ENCODE measurements at places on chromosomes 13 and 19.

DNA sequence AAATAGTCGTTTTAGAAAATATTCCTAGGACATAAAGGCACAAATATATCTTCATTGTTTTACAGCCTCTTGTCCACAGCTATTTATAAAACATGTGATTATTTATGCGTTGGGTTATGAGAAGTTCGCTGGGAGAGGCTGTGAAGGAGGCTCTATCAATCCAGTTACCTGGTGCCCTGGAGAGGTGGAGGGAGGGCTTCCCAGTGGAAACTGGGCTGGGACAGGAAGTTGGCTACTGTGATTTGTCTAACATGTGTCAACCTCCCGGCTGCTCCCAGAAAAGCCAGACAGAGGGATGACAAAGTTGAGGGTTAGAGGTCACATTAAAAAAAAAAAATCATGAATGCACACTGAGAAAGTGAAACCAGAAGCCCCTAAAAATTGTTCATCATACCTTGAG lies 346.5 kb downstream of the ZNF536 start:
- no peak for DNase-seq

GRCh38 chr13:22126433-22127021 lies 455.7 kb downstream of the FGF9 start:
- DNase-seq = no peak

- DNase-seq = no peak
Observed at GRCh38 chr19:10998666-10999065, 37.8 kb downstream of the SMARCA4 start.

DNA sequence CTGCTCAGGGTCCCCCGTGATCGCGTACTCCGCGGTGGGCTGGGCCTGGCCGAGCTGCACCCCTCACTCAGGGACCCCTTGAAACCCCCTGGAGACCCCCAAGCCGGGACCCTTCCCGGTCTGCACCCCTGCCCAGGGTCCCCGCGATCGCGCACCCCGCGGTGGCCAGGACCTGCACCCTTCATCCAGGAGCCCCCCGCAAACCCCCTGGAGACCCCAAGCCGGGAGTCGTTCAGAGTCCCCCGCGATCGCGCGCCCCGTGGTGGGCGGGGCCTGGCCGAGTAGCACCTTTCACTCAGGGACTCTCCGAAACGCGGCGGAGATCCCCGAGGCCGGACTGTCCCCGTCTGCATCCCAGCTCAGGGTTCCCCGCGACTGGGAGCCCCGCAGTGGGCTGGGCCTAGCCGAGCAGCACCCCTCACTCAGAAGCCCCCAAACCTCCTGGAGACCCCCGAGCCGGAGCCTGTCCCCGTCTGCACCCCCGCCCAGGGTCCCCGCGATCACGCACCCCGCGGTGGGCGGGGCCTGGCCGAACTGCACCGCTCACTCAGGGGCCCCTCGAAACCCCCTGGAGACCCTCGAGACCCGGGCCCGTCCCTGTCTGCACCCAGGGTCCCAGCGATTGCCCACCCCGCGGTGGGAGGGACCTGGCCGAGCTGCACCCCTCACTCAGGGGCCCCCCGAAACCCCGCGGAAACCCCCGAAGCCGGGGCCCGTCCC lies 748 bp downstream of the LMNB2 start:
- DNase-seq = peak; percentile 38

GRCh38 chr19:38250821-38251563 lies 5.2 kb downstream of the PPP1R14A start:
- DNase-seq = no peak

GRCh38 chr19:34430738-34431625 lies 2.8 kb downstream of the UBA2 start:
- DNase-seq = peak; percentile 6

DNA sequence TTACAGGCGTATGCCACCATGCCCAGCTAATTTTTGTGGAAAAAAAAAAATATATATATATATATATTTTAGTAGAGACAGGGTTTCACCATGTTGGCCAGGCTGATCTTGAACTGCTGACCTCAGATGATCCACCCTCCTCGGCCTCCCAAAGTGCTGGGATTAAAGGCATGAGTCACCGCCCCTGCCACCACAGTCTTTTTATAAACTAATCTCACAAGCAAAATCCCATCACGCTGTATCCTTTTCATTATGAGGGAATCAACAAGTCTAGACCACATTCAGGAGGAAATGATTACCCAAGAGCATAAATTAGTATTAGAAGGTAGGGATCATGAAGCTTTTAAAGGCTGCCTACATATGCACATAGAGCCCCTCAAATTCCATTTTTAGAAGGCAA lies 210.6 kb upstream of the NBEA start:
- DNase-seq = no peak

DNA sequence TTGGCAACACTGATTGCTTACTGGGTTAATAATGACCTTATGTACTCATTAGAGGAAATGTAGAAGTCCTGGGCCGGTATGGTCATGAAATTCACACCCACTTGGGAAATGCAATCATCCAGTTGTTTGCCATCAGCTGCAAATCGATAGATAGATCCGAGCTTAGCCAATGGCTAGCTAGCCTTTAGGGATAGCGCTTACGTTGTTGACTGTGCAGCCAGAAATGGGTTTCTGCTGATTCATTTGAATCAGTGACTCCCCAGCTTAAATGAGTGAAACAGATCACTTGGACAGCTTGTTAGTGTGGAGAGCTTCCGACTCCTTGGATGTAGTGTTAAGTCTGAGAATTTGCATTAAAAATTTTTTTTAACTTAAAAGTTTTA lies 11.8 kb downstream of the IL17D start:
- no peak for DNase-seq

DNA sequence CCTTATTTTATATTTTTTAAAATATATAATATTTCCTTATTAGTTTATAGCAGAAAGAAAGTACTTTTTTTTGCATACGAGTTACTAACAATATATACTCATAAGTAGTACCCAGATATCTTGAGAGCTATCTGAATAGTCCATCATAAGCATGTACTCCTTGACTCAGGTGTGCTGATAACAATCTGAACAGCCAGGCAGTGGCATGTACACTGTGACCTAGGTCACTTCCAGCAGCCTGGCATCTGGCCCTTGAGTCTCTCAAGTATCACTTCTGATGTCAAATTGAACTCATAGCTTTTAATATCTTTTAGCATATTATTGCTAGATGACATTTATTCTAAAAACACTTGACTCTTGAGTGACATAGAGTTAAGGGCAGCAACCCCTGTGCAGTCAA lies 1576.7 kb downstream of the SLITRK1 start:
- DNase-seq = no peak

DNA sequence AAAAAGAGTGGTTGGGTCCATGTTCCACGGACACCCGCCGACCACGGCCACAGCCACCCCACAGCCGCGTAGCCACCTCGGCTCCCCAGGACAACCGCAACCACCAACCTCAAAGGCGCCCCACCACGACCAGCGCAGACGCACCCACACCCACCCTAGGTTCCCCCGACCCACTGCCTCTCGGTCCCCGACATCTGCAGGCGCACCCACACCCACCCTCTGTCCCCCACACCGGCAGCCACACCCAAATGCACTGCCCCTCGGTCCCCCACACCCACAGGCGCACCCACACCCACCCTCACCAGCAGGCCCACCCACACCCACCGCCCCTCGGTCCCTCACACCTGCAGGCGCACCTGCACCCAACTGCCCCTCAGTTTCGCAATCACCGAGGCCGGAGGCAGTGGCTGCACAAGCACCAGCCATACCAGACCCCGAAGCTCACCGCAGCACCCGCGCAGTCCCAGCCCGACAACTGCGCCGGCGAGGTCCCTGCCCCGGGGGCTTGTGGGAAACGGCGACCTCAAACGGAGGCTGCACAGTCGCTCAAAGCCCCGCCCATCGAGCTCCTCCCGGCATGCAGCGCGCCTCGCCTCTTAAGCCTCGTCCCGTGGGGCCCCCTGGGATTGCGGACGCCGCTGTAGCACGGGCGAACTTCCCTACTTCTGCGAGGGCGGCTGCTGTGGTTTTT lies 18.3 kb downstream of the ZNF77 start:
- DNase-seq = no peak

DNA sequence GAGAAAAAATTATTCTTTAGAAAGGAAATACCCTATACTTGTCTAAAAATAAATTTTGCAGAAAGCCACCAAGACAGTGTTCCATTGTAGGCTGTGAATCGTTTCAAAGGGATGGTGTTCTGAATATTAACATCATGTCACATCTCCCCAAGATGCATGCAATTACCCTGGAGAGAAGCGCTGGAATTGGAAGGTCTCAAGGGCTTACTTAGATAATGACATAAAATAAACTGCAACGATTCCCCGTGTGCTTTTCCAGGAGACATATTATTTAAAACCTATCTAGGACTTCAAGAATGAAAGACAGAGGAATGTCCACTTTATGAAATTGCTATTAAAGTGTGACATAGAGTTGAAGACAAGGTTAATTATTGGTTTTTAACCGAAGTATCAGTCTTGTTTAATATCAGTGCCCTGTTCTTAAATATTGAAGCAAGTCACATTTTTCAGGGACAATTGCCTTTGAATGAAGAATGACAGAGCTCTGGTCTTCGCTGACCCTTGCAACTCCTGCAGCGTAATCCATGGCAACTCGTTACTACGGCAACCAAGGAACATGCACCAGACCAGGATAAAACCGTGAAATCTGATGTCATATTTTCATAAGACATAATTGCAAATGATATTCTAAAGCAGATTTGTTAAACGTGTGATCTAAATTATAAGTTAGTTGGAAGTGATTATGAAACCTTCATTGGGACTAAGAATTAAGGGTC lies 91.7 kb downstream of the EFNB2 start:
- DNase-seq = peak; percentile 9

DNA sequence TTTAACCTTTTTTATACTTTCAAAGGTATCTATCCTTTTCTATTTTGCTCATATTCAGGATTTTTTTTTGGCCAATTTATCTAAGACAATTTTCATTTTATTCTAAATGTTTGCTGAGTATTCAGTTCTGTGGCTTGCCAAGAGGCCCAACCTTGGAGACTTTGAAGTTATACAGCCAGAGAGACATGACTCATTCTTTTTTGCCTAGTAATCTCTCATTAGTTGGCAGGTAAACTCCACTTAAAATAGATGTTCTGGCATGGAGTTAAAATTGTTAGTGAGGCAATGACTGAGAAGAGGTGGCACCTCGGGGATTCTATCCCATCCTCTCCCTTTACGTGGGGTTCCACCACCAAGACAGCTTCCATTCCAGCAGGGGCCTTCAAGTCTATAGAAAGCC lies 213.8 kb downstream of the KCTD12 start:
- no peak for DNase-seq

DNA sequence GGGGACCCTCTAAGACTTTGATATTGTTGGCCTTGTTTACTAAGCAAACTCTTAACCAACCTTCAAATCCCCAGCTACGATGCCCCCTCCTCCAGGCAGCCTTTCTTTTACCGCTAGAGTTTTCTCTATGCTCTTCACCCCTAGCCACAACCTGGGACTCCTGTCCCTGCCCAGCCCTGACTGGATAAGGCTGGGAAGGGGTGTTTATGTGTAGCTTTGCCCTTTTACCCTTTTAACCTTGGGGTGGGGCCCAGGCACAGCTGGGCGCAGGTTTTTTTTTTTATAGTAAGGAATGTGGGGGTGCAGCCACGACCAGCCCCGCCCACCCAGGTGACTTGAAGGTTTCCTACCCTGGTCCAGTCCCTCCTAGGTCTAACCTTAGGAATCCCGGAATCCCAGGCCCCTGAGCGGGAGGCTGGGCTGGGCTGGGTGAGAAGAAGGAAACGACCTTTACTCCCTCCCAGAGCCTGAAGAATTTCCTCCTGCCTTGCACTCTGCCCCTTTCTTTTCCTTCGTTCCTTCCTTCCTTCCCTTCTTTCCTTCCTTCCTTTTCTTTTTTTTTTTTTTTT lies 12.2 kb downstream of the TJP3 start:
- DNase-seq = no peak

GRCh38 chr19:1469255-1470054 lies 9.6 kb downstream of the C19orf25 start:
- DNase-seq = no peak

DNA sequence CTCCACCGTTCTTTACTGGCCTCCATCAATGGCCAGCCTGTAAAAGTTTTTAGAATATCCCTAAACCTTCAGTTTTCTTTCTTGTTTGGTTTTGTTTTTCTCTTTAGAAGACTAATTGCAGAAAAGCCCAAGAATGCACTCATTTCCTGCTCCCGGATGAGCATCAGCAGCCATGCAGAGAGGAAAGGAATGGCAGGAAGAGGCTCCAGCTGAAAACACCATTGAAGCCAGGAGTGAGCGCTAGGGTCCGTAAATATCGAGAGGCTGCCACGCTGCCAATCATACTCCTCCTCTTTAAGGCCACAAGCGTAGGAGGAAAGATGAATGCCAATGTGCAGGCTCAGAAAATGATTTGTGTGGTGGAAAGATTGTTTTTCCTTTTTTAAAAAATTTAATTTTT lies 57.4 kb upstream of the UBE2L5 start:
- DNase-seq = no peak

GRCh38 chr19:44640518-44640917 lies 3.2 kb upstream of the PVR start:
- DNase-seq = no peak

DNA sequence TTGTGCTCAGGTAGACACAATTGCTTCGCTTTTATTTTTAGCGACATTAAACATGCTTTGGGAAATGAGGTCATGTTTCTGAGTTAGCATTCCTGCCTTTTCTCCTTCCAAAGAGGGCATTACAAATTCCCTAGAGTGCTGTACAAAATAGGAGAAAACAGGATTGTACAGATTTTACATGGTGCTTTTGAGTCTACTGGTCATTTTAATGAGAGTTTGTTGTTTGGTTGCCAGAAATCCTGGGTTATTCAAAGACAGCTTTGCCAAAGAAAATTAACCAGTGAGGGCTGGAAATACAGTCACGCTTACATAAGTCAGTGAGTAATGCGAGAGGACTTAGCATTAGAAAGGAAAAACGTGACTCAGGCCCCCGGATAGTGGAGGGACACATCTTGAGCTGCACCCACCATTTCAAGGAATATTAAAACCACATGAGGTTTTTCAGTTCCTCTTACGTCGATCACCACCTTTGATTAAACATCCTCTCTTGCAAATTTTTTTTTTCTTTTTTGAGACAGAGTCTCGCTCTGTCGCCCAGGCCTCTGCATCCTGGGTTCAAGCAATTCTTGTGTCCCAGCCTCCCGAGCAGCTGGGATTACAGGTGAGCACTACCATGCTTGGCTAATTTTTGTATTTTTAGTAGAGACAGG lies 55.4 kb downstream of the SACS start:
- DNase-seq = no peak

- DNase-seq = peak; percentile 19
Observed at GRCh38 chr13:36915106-36915505, 4.9 kb downstream of the SMAD9 start.

DNA sequence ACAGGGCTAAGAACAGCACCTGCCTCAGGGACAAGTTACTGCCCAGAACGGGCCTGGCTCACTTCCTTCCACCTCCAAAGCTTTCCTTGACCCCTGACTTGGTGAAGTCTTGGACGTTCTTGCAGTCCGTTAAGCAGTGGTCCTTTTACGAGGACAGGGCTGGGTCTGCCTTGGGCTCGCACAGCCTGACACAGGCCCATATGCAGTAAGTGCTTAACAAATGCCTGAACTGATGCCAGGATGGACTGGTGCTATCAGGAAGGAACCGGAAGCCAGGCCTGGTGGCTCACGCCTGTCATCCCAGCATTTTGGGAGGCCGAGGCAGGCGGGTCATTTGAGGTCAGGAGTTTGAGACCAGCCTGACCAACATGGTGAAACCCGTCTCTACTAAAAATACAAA lies 1.8 kb upstream of the PLK5 start:
- no peak for DNase-seq

GRCh38 chr13:59745392-59745788 lies 418.3 kb downstream of the DIAPH3 start:
- DNase-seq = no peak

GRCh38 chr19:12996406-12997094 lies 1.3 kb downstream of the NFIX start:
- DNase-seq = no peak

GRCh38 chr19:45569619-45570421 lies 14.8 kb downstream of the OPA3 start:
- no peak for DNase-seq
